ENCODE measurements at places on chromosomes 6 and 20. TPM values are rescaled to one million over a fixed set of nuclear protein-coding genes. Genes with fewer than 3 reads are reported as not detected.

DNA sequence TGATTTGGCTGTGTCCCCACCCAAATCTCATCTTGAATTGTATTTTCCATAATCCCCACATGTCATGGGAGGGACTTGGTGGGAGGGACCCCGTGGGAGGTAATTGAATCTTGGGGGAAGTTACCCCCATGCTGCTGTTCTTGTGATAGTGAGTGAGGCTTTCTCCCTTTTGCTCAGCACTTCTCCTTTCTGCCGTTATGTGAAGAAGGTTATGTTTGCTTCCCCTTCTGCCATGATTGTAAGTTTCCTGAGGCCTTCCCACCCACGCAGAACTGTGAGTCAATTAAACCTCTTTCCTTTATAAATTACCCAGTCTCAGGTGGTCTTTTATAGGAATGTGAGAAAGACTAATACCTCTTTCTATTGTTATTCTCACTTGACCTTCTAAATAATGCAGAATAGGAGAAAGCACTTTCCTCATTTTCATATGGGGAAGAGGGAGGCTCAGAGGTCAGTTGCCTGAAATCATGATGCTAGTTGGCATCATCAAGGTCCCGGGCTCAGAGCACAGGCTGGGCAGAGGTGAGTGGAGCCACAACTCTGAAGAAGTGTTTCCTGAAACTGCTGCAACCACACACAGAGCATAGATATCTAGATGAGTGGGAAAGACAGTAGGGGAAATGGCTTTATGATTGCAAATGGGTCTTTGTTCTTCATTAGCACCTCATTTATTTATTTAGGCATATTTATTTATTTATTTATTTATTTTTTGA is 191.0 kb downstream of the QKI start:
- no peaks in the 10 kb centered on the region for H3K36me3 ChIP-seq
- no peak overlapping the region for H3K4me3 ChIP-seq
- DNase-seq, result no peak
- H3K27ac ChIP-seq, result no peak overlapping the region
- peaks cover 5% of the 10 kb centered on the region for H3K4me1 ChIP-seq

DNA sequence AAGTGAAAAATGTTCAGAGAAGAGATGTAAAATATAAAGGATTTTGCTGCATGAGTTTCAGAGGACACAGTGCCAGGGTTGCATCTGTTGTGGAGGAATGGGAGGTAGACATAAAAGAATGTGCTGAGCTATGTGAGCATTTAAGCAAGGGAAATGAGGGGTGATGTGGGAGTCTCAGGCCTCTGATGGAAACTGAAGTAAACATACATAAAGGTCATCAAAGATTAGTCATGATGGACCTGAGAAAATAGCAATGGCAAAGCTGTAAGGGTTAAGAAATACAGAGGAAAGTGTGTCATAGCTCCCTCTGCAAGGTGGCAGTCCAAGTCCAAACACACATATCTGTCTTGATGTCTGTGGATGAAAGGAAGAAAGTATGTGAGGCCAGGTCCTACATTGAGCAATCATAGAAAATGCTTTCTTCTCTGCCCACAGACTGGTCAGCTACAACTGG is 306.6 kb upstream of the ECI2 start:
- no peak overlapping the region for H3K4me3 ChIP-seq
- DNase-seq, result no peak
- H3K36me3 ChIP-seq, result peaks cover 4% of the 10 kb centered on the region
- no peaks in the 10 kb centered on the region for H3K4me1 ChIP-seq

- no peak overlapping the region for H3K27ac ChIP-seq
- H3K27me3 ChIP-seq, result peaks cover 23% of the 10 kb centered on the region
- no peaks in the 10 kb centered on the region for H3K36me3 ChIP-seq
- H3K4me3 ChIP-seq, result no peak overlapping the region
Observed at GRCh38 chr20:23727016-23727415, 23.7 kb downstream of the CST1 start.

GRCh38 chr20:58135441-58136148 is 92.9 kb downstream of the ANKRD60 start:
- no peaks in the 10 kb centered on the region for H3K36me3 ChIP-seq
- H3K27me3 ChIP-seq, result peaks cover 39% of the 10 kb centered on the region
- H3K4me3 ChIP-seq, result no peak overlapping the region
- H3K27ac ChIP-seq, result no peak overlapping the region
- no peaks in the 10 kb centered on the region for H3K4me1 ChIP-seq
- no peak for DNase-seq

FBXO30 gene
- 6.9 TPM for total RNA-seq
